ENCODE measurements at places on chromosomes 6 and 20.

- no peak overlapping the region for H3K4me3 ChIP-seq
- no peak for DNase-seq
- peak overlapping the region; percentile 14 for H3K27ac ChIP-seq
- H3K36me3 ChIP-seq = no peaks in the 10 kb centered on the region
These were observed 72.0 kb downstream of the CHMP4B start for GRCh38 chr20:33883164-33883563.

- H3K36me3 ChIP-seq = peaks cover 25% of the 10 kb centered on the region
- H3K27ac ChIP-seq = no peak overlapping the region
- H3K27me3 ChIP-seq = no peaks in the 10 kb centered on the region
- DNase-seq = no peak
These were observed 112.6 kb downstream of the CDYL start for GRCh38 chr6:4888841-4889240.

GRCh38 chr20:31673943-31674463 lies 36.3 kb downstream of the COX4I2 start:
- peaks cover 47% of the 10 kb centered on the region for H3K36me3 ChIP-seq
- peak overlapping the region; percentile 94 for H3K27ac ChIP-seq
- DNase-seq = no peak
- no peak overlapping the region for H3K4me3 ChIP-seq
- peaks cover 46% of the 10 kb centered on the region for H3K4me1 ChIP-seq
- H3K27me3 ChIP-seq = no peaks in the 10 kb centered on the region

- no peaks in the 10 kb centered on the region for H3K36me3 ChIP-seq
- peaks cover 19% of the 10 kb centered on the region for H3K4me1 ChIP-seq
- H3K27ac ChIP-seq = no peak overlapping the region
These were observed 4.8 kb downstream of the F13A1 start for GRCh38 chr6:6315660-6316059.

DNA sequence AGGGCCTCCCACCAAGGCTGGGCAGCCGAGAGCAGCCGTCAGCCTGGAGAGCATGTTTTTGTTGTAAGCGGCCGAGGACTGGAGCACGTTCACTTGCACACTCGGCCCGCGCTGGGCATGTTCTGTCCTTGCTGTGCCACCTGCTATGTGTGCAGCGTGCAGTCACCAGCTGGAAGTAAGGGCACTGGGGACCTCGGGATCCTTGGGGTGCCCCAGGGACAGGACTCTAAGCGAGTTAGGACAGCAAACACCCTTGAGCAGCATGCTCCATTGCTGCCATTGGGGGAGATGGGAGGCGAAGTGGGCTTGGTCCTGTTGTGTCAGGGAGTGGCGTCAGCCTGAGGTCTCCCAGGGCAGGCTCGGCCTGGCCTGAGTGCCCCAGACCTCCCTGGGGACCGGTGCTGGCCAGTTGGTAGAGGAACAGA lies 18.6 kb downstream of the DYNLT1 start:
- DNase-seq = no peak
- H3K27ac ChIP-seq = no peak overlapping the region
- no peaks in the 10 kb centered on the region for H3K27me3 ChIP-seq
- peaks cover 73% of the 10 kb centered on the region for H3K36me3 ChIP-seq
- H3K4me1 ChIP-seq = no peaks in the 10 kb centered on the region

- H3K36me3 ChIP-seq = no peaks in the 10 kb centered on the region
- H3K4me3 ChIP-seq = peak overlapping the region; percentile 70
- peak overlapping the region; percentile 11 for H3K27ac ChIP-seq
- DNase-seq = no peak
- H3K27me3 ChIP-seq = no peaks in the 10 kb centered on the region
These were observed 9.5 kb downstream of the TAAR2 start for GRCh38 chr6:132614554-132614953.

GRCh38 chr20:59577037-59577808 lies 27.1 kb upstream of the PHACTR3 start:
- no peak overlapping the region for H3K27ac ChIP-seq
- H3K36me3 ChIP-seq = no peaks in the 10 kb centered on the region
- no peak for DNase-seq
- H3K27me3 ChIP-seq = peaks cover 46% of the 10 kb centered on the region
- H3K4me1 ChIP-seq = no peaks in the 10 kb centered on the region

GRCh38 chr20:38979842-38980241 lies 17.7 kb downstream of the DHX35 start:
- H3K27ac ChIP-seq = no peak overlapping the region
- no peak for DNase-seq
- H3K27me3 ChIP-seq = no peaks in the 10 kb centered on the region

DNA sequence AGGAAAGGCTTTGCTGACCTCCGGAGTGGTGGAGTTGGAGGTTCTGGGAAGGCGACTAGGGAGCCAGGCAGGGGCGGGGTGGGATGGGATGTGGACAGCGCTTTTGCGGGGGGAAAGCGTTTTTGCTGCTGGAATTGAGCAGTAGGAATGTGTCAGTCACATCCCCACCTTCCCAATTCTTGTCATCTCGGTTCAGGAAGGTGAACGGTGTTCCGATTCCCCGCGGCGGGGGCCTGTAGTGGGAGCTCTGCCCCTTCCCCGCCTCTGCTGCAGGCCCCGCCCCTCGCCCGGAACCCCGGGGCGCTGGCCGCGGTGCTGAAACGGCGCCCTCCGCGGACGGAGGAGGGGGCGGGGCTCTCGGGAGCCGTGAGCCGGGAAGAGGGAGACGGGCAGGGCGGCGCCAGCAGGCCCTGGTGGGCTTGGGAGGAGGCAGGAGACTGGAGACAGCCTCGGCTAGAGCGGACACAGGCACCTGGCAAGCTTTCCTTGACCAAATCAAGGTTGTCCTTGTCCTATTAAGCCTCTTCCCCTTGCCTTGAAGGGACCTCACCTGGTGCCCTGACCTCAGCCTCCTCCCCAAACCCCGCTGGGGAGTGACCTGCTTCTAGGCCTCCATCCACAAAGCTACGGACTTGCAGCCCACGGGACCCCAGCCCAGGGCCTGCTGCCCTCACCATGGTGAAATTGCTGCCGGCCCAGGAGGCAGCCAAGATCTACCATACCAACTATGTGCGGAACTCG lies at the start of gene LHFPL5:
LHFPL5 (plus strand) TSS at position 357 of the 741 bp plus-strand sequence; CDS start at position 676, 319 bp downstream.
- peaks cover 2% of the 10 kb centered on the region for H3K4me1 ChIP-seq
- H3K27me3 ChIP-seq = peaks cover 27% of the 10 kb centered on the region
- H3K4me3 ChIP-seq = peak within 1 kb of the TSS; percentile 13

- H3K27ac ChIP-seq = no peak overlapping the region
- peak; percentile 20 for DNase-seq
- no peak overlapping the region for H3K4me3 ChIP-seq
- H3K27me3 ChIP-seq = peaks cover 23% of the 10 kb centered on the region
- no peaks in the 10 kb centered on the region for H3K36me3 ChIP-seq
These were observed 97.7 kb downstream of the KCNB1 start for GRCh38 chr20:49384437-49385434.

GRCh38 chr6:164152611-164153010 lies 738.1 kb downstream of the QKI start:
- no peaks in the 10 kb centered on the region for H3K4me1 ChIP-seq
- H3K4me3 ChIP-seq = no peak overlapping the region
- no peaks in the 10 kb centered on the region for H3K36me3 ChIP-seq
- H3K27me3 ChIP-seq = no peaks in the 10 kb centered on the region
- H3K27ac ChIP-seq = no peak overlapping the region

GRCh38 chr20:58808271-58809046 lies 42.2 kb downstream of the GNAS-AS1 start:
- H3K27me3 ChIP-seq = peaks cover 14% of the 10 kb centered on the region
- H3K4me3 ChIP-seq = no peak overlapping the region
- no peak for DNase-seq
- no peaks in the 10 kb centered on the region for H3K36me3 ChIP-seq
- H3K4me1 ChIP-seq = no peaks in the 10 kb centered on the region
- H3K27ac ChIP-seq = no peak overlapping the region

DNA sequence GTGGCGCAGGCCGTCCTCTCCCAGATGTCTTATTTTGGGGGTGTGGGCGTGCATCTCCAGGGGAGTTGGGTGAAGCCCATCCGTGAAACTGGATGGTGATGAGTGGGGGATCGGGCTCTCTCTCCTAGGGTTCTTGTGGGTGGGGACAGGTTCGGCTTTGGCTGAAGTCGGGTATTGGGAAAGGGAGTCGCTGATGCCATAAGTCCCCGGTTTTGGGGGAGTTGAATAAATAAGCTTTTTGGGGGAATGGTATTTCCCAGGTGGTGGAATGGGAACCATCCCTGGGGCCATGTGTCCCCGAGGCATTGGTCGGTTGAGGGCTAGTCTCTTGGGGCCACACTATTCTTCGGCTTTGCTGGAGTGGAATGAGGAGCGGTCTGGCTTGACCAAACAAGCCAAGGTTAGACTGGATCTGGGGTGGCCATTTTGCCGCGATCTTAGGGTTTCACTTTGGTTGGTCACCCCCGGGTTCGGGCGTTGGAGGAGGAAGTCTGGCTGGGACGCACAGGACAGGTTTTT lies 481 bp downstream of the ZNF133 start:
- peak overlapping the region; percentile 97 for H3K27ac ChIP-seq
- peak overlapping the region; percentile 92 for H3K4me3 ChIP-seq
- DNase-seq = no peak
- peaks cover 29% of the 10 kb centered on the region for H3K4me1 ChIP-seq

GRCh38 chr6:55957961-55958422 lies 82.6 kb upstream of the BMP5 start:
- H3K36me3 ChIP-seq = no peaks in the 10 kb centered on the region
- no peak overlapping the region for H3K4me3 ChIP-seq
- H3K27me3 ChIP-seq = no peaks in the 10 kb centered on the region
- DNase-seq = no peak

GRCh38 chr20:6122873-6123648 lies at the start of gene FERMT1:
Gene FERMT1, minus strand, starts transcription at chr20:6123030. Its CDS starts 3,476 bp downstream, at chr20:6119554.
- H3K27me3 ChIP-seq = peaks cover 30% of the 10 kb centered on the region
- peaks cover 9% of the 10 kb centered on the region for H3K4me1 ChIP-seq
- H3K4me3 ChIP-seq = peak within 1 kb of the TSS; percentile 29
